ENCODE measurements at places on chromosomes 6 and 20. TPM values are rescaled to one million over a fixed set of nuclear protein-coding genes. Genes with fewer than 3 reads are reported as not detected.
A peak's percentile ranks its signal among the peaks of the same experiment; 100 is the strongest.

The SLC32A1 gene
- total RNA-seq, result 0.54 TPM

The ADGRF1 gene
- 0.27 TPM for total RNA-seq

The AARS2 gene
- 19.9 TPM for total RNA-seq

The NFKBIE gene
- 38.8 TPM for total RNA-seq

The IDH3B gene
- 130 TPM for total RNA-seq

The SYNDIG1 gene
- total RNA-seq, result under 0.01 TPM

The RSPH9 gene
- total RNA-seq, result 0.27 TPM

The GNAS-AS1 gene
- total RNA-seq, result under 0.01 TPM

The TULP1 gene
- total RNA-seq, result not detected

The C2 gene
- 0.54 TPM for total RNA-seq

The RIPOR2 gene
- total RNA-seq, result 55.5 TPM

The HTR1E gene
- total RNA-seq, result not detected

The CSE1L gene
- total RNA-seq, result 18.6 TPM

The TRAPPC3L gene
- not detected for total RNA-seq

GRCh38 chr6:19301980-19302379 is 535.2 kb upstream of the ID4 start:
- DNase-seq, result no peak

DNA sequence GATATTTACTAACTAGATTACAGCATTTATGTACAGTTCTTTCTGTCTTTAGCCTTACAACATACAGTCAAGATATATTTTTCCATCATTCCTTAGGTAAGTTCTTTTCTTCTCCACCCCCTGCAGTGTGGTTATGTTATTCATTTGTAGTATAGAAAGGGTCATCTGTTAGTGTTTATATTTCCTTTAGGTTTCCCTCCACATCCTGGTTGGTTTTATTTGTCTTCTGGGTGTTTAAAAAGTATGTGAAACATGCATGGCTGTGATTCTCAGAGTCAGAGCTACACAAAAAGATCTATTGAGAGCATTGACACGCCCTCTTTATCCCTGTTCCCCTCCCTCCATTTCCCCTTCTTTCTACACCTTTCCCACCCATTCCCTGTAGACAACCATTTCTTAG is 20.1 kb downstream of the DHX35 start:
- no peak for DNase-seq

GRCh38 chr20:51382986-51383821 is 159.3 kb downstream of the NFATC2 start:
- no peak for DNase-seq

DNA sequence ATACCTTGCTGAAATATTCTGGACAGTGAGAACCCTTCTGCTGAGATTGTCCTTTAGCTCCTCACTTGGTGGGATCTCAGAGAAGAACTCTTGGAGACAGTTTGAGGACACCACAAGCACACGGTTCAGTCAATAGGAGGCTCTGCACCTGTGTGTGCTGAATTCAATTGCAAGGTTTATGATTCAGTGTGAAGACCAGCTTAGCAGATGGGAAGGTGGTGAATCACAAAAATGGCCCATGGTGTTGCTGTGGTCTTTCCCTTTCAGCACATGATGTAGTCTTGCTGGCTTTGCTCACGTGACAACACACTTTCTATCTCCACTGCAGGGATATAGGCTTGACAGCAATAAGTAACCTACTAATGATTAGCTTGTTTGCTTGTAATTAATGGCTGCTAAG is 270.3 kb downstream of the SLC24A3 start:
- DNase-seq, result no peak

DNA sequence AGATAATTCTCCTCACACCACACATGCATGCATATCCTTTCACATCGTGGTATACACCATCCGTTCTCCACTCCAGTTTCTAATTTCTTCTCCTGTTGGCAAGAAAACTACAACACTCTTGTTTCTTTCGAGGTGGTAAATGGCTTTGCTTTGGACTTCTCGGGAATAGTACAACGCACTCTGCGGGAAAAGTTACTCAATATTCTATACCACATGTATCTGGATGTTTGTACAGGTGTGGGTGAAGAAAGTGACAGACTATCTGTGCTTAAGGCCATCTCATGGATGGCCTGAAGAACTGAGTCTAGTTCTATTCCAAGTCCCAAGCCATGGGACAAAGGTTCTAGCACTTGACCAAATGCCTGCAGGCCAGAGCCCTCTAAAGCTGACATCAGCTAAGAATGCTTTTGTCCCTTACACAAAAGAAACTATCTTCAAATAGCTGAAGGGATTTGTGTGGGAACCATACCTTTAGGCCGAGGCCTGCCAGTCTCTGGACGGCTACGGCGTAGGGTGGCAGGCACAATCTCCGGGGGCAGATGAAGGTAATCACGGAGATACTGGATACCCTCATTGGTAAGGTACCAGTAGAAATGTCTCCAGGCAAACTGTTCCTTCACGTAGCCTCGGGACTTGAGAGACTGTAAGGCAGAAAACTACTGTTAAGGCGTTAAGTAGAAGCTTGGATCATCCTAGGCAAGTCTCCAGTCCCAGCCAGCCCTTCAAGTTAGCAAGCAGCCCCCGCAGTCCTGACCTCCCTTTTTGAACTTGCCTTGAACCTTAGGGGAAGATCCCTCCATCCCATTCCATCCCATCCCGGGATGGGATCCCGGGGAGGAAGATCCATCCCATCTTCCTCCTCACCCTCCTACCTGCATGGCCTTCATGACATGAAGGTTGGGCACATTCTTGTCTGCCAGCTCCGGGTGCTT is 1.4 kb downstream of the RPS10 start:
- no peak for DNase-seq

GRCh38 chr20:51359401-51359800 is 183.1 kb downstream of the NFATC2 start:
- no peak for DNase-seq

DNA sequence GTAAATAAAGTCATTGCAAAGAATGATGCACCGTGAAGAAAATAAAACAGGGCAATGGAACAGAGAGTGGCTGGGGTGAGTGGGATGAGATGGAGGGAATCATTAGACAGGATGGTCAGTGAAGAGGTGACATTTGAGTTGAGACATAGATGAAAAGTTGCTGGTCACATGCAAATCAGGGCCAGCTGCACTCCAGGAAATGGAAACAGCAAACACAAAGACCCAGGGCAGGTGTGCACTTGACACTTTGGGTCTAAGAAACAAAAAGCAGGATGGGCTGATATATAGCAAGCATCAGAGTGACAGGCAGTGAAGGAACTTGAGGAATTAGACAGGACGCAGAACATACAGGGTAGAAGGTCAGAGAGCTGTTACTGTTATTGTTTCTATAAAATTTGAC is 171.5 kb upstream of the RIPOR2 start:
- DNase-seq, result no peak

- DNase-seq, result no peak
These were observed 126.5 kb upstream of the RIPOR2 start for GRCh38 chr6:25062070-25062811.

DNA sequence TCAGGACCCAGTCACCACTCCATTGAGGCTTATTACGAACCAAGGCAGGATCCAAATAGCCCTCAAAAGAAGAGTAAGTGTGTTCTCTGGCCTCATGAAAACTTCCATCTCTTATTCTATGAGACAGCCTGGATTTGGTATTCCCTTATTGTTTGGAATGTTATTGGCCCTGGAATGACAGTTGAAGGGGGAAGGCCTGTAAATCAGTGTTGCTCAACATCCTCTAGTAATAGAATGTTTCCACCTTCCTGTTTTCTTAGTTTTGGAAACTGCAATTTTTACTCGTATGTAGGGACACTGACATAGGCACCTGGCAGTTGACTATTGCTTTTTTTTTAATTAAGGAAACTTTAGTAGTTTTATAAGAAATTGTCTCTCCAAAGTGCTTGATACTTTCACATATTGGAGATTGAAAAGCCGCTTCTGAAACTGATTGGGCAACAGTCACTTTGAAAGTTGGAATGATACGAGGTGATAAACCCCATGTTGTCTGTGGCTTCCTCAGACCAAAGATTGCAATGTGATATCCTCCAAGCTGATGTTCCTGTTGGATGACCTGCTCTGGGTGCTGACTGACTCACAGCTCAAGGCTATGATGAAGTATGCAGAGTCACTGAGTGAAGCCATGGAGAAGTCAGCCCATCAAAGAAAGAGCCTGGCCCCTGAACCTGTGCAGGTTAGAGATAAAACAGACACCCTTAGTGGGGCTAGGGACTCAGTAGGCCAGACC is 43.1 kb downstream of the BLTP3A start:
- no peak for DNase-seq

- no peak for DNase-seq
These were observed 211.9 kb downstream of the GRM1 start for GRCh38 chr6:146240807-146241206.

- no peak for DNase-seq
These were observed 16.4 kb downstream of the TBPL1 start for GRCh38 chr6:133969285-133969920.

DNA sequence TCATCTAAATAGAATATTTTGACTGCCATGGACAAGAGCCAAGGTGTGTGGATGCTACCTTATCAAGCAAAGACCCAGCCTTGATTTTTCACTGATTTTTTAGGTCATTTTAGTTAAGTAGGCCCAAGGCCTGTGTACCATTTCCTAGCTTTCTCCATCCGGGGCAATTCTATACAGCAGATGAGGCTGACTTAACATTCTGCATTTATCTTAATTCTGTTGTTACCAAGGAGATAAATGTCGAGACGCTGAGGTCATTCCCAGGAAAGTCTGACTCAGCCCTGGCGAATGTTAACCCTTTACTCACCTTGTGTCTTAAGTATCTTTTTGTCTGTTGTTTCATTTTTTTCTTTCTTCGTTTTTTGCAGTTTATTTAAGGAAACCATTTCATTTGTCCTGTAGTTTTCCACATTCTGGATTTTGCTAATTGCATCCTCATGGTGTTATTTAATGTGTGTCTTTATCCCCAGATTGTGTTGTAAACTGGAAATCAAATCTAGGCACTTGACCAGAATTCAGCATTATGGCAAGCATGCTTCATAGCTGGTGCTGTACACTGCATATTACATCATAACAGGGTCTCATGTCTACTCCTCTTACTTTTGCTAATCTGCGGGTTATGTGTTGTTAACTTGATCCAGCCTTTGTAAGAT is 277.0 kb downstream of the CDKAL1 start:
- no peak for DNase-seq

- DNase-seq, result peak; percentile 83
These were observed 17.9 kb upstream of the PRDM13 start for GRCh38 chr6:99588618-99589289.

GRCh38 chr20:43043887-43044286 is 145.8 kb downstream of the PTPRT start:
- DNase-seq, result no peak

- DNase-seq, result no peak
These were observed 382.5 kb downstream of the PRKN start for GRCh38 chr6:162345051-162345511.

GRCh38 chr20:24672886-24673677 is 203.7 kb downstream of the SYNDIG1 start:
- no peak for DNase-seq

GRCh38 chr20:1621316-1621715 is 1.5 kb upstream of the SIRPB1 start:
- DNase-seq, result no peak

DNA sequence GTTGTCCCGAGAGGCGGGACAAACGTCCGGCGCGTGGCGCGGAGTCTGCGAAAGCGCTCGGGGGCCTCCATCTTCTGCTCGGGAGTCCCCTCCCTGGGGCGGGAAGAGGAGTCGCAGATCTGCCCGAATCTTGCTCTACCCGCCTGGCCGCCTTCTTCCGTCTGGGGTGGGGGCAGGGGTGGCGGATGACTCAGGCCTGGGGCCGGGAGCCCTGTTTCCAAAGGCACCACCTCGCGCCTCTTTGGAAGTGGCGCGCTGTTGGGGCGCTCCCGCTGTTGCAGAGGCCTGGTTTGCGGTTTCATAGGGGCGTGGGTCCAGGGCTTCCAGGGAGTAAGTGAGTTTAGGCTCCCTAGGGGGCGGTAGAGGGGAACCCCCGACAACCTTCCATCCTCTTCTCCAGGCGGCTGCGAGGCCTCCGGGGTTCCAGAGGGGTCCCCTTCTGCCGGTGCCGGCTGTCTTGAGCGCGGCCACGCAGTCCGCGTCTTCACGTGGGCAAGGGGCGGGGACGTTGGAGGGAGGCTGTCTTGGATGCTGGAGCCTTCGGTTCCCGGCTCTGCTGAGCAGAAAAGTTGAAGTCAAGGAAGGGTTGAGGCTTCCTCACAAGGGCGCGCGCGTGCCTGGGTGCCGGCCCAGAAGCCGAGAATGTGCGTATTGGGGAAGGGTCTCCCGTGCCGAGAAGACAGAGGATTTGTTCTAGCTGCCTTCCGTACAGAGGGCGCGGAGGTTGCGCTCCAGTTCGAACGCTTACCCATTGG is 2.6 kb upstream of the TFAP2C start:
- DNase-seq, result no peak

DNA sequence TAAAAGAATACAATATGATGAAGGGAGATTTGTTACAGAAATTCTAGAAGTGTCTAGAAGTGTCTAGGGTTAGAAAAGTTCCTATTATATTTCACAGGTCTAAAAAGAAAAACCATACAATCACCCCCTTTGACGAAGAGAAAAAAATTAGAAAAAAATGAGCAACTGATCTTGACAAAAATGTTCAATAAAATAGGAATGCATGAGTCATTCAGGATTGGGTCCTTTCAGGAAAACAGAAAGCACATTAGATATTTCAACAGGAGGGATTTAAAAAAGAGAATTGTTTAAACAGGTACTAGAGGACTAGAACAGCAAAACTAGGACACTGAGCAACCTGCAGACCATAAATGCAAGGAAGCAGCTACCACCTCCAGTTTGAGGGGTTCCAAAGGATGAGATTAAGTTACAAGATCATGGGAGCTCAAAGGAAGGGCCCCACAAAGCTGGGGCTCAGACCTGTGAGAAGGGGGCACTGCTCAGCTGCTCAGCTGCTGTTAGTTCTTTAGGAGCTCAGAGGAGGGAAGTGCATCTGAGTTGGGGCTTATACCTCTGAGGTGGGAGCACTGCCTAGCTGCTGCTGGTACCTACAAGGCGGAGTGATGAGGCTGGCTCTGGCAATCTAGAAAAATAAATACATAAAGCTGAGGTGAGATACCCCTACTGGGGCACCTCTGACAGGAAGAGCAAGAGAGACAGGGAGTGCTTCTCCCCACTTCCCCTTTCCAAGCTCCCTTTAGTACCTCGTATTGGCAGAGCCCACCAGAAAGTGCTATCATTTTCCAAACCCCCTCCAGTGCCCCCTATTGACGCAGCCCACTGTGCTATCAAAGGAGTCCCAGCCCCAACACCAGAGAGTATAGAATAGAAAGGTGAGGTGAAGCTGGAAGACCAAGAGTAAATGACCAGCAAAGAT is 27.1 kb upstream of the BEND6 start:
- DNase-seq, result no peak

DNA sequence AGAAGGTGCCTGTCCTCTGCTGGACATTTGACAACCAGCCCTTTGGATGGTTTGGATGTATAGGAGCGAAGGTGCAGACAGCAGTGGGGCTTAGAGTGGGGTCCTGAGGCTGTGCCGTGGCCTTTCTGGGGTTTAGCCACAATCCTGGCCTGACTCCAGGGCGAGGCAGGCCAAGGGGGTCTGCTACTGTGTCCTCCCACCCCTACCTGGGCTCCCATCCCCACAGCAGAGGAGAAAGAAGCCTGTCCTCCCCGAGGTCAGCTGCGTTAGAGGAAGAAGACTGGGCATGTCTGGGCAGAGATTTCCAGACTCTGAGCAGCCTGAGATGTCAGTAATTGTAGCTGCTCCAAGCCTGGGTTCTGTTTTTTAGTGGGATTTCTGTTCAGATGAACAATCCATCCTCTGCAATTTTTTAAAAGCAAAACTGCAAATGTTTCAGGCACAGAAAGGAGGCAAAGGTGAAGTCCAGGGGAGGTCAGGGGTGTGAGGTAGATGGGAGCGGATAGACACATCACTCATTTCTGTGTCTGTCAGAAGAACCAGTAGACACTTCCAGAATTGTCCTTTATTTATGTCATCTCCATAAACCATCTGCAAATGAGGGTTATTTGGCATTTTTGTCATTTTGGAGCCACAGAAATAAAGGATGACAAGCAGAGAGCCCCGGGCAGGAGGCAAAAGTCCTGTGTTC is 1.3 kb upstream of the CDKN1A start:
- DNase-seq, result no peak
